ENCODE measurements at places on chromosomes 3 and 15. TPM values are rescaled to one million over a fixed set of nuclear protein-coding genes. Genes with fewer than 3 reads are reported as not detected.

DNA sequence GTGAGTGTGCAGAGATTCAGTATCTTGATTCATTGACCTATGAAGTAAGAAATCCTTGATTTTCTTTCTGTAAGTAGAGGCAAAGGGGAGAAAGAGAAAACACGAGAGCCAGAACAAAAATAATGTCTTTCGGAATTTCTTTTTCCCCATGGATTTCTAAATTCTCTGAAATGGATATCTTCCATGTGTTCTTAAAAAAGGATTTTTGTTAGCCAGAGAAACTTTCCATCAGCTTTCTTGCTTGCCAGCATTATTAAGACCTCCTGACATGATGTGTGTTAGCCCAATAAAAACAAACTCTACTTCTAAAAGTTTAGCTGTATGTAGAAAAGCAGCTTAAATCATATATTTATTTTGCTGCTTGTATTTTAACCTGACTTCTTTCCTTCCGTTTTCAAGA is 122.3 kb upstream of the AADACL2 start:
- no peak overlapping the region for H3K27ac ChIP-seq
- H3K4me1 ChIP-seq: no peaks in the 10 kb centered on the region
- no peak for DNase-seq
- H3K27me3 ChIP-seq: no peaks in the 10 kb centered on the region
- no peaks in the 10 kb centered on the region for H3K36me3 ChIP-seq

DNA sequence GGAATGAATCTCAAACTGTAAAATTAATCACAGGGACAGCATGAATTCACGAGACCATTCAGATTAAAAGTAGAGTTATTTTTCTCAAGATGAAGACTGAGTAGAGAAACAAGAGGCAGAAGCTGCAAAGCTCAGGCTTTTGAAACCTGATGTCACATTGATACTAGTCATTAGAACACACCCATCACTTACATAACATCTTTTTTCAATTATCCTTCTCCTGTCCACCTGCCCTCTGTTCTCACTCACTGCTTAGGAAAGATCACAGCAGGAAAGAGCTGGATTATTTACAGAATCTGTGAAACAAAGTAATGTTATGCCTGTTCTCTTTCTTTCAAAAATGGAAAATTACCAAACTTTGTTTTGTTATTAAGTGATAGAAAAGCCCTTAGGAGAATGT is 72.0 kb upstream of the CDAN1 start:
- no peaks in the 10 kb centered on the region for H3K27me3 ChIP-seq
- no peaks in the 10 kb centered on the region for H3K4me1 ChIP-seq
- no peak overlapping the region for H3K4me3 ChIP-seq
- H3K36me3 ChIP-seq: no peaks in the 10 kb centered on the region
- DNase-seq: no peak
- H3K27ac ChIP-seq: no peak overlapping the region

DNA sequence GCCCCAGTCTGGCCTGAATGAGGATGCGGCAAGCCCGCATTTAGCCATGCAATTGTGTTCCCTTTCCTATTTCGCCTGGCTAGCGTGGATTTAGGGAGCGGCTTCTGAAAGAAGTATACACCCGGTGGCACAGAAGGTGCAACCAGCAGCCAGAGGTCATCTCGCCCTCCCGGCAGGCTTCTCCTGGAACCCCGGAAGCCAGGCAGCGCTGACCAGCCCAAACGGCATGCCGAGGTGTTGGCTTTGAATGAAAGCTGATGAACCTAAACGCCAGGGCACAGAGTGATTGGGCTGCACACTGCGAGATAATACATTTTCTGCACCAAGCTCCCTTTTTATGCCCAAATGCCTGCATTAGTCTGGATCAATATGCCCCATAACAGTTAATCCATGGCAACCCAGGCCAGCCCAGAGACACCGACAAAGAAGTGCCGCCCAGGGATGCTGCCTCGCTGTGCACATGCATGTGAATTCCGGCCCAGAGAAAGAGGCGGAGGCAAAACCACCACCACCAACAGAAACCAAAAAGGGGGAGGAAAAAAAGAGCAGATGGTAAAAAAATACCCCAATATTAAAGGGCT is 1.4 kb downstream of the SRGAP3 start:
- peak overlapping the region; percentile 67 for H3K27ac ChIP-seq
- H3K36me3 ChIP-seq: no peaks in the 10 kb centered on the region
- peaks cover 13% of the 10 kb centered on the region for H3K27me3 ChIP-seq
- H3K4me3 ChIP-seq: peak overlapping the region; percentile 84
- peaks cover 4% of the 10 kb centered on the region for H3K4me1 ChIP-seq

GRCh38 chr3:111331306-111331705 is 210.7 kb upstream of the CD96 start:
- no peak overlapping the region for H3K4me3 ChIP-seq
- no peaks in the 10 kb centered on the region for H3K36me3 ChIP-seq
- peaks cover 2% of the 10 kb centered on the region for H3K4me1 ChIP-seq
- H3K27ac ChIP-seq: no peak overlapping the region
- DNase-seq: no peak
- H3K27me3 ChIP-seq: no peaks in the 10 kb centered on the region

- H3K36me3 ChIP-seq: no peaks in the 10 kb centered on the region
- no peaks in the 10 kb centered on the region for H3K4me1 ChIP-seq
- no peak overlapping the region for H3K27ac ChIP-seq
- DNase-seq: no peak
- no peaks in the 10 kb centered on the region for H3K27me3 ChIP-seq
- no peak overlapping the region for H3K4me3 ChIP-seq
Measured at GRCh38 chr3:140844072-140844471, 97.6 kb upstream of the SLC25A36 start.

GOLGA8T gene
- 0.20 TPM for total RNA-seq

Measured in endodermal cell (in vitro differentiated cells).